Activated CD4-positive, alpha-beta T cell treated with anti-CD3 and anti-CD28 coated beads, Interleukin-2, amount 50 U/mL, for 24 hours (primary cell): ENCODE measurements at places on chromosomes 6 and 20.

GRCh38 chr6:161498359-161498758 lies 224.5 kb upstream of the AGPAT4 start:
- no peak for DNase-seq

DNA sequence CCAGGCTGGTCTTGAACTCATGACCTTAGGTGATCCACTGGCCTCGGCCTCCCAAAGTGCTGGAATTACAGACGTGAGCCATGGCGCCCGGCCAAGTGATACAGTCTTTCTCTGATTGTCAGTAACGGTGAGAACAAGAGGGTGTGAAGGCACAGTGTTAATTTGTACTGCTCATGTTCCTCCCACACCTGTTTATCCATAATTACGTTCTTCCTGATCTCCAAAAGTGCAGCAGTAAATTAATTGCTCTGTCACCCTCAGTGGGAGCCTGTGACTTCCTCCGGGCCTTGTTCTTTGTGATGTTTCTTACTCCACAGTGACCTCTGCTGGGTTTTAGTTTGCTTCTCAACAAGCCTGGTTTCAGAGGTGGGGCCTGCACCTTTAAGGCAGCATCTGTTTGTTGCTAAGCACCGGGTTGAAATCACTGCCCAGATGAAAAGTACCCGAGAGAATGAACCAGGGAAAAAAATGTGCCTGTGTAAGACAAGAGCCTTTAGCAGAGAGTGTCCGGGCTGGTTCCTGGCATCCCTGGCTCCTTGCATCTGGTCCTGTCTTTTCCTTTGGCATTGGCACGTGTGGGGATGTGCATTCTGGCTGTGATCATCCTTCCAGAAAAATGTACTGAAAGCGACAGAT lies 89.1 kb upstream of the CLDN20 start:
- no peak for DNase-seq

- no peak for DNase-seq
Observed at GRCh38 chr6:130417951-130418350, 52.1 kb downstream of the TMEM200A start.

- DNase-seq, result no peak
Observed at GRCh38 chr20:36446557-36446956, 94.8 kb upstream of the MYL9 start.

DNA sequence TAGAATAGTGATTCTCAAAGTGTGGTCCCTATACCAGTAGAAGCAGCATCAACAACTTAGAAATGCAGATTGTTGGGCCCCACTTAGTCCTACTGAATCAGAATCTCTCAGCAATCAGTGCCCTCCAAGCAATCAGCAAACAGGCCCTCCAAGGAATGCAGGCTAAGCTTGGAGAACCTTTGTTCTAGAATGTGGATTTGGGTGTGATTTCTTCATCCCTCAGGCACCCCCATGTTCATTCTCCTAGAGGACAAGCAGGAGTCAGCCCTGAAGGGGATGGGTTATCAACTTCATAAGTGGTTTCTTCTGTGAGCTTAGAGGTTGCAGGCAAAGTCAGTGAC lies 40.5 kb upstream of the TAF8 start:
- no peak for DNase-seq

DNA sequence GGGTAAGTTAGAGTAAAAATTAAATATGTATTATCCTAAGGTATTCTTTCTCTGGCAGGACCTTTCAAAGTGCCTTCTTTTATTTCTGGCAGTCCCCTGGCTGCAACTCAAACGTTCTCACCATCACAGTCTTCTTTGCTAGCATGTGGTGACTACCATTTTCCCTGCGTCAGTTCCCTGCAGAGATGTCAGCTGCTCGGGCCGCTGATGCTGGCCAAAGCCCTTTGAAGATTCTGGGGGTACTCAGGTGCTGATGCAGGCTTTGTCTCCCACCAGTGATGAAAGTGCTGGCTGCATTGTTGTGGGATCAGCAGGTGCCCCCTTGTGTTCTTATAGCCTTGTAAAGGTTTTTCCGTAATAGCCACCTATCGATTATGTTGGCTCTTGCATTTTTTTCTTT lies 140.1 kb downstream of the BTBD3 start:
- no peak for DNase-seq

GRCh38 chr6:153957394-153957793 lies 81.6 kb upstream of the OPRM1 start:
- DNase-seq, result no peak

DNA sequence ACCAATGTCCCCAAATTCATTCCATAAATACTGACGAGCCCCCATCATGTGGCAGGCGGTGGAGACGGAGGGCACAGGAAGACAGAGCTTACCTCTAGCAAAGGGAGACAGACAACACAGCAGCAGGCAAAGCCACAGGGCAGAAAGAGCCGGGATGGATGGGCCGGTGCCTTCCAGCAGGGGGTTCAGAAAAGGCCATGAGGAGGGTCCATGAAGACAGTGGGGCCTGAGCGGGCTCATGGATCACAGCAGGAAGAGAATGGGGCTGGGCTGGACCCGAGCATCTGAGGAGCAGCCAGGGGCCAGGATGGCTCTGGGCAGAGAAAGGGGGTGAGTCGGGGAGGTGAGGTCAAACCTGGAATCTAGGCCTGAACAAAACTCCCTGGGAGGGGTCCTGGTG lies 42.0 kb downstream of the PREX1 start:
- no peak for DNase-seq

GRCh38 chr6:38266921-38267354 lies 372.8 kb downstream of the BTBD9 start:
- DNase-seq, result no peak

DNA sequence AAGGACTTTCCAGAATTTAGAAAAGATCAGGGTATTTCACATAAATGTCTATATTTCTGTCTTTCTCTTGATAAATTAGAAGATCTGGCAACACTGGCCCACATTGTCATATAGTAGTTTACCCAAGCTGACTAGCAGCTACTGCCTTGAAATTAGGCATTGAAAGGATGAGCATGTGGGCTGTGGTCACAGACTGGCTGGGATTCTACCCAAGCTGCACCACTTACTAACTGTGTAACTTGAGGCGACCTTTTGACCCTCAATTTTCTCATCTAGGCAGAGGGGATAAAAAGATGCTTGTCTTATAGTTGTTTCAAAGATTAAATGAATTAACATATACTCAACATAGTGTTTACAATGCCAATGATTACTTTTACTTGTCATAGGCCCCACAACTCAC lies 152.7 kb upstream of the BMP2 start:
- no peak for DNase-seq

DNA sequence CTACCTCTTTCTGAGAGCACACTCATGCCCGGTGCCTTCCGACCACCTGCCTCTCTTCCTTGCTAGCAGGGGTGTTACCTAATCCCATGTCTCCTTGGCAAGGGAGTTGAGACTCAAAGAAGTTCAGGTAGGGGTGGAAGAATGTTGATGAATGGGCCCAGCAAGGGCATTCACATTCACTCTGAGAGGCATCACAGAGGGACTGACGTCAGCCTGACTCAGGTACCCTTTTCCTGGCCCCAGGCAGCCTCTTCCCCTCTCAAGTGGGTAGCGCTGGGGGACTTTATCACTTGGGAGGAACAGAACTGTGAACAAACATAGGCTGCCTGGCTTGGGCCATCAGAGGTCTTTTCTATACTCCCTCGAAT lies 35.3 kb downstream of the HM13 start:
- DNase-seq, result no peak

DNA sequence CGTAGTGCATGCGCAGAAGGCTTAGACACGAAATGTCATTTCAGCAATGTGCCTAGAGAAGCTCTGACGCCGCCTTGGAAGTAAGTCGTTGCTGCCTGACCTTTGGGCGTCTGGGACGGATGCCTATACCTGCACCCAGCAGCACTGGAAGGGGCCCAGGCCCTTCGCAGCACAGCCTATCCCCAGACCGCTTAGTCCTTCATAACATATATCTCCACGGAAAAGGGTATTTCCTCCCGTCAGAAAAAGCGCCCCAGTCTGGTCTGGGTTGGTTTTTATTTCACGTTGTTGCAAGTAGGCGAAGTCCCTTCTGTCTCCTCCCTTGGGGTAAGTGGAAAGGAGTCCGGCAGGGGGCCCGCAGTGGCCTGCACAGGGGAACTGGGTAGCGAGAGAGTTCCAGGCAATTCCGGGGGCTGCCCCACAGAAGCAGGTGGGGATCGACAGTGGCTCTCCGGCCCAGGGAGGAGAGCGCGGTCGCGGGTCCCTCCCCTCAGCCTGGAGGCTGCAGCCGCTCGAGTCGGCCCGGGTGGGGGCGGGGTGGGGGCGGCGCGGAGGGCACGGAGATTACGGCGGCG lies 559 bp upstream of the EYA4 start:
- DNase-seq, result no peak

- no peak for DNase-seq
Observed at GRCh38 chr6:77548190-77548589, 84.9 kb upstream of the HTR1B start.

- no peak for DNase-seq
Observed at GRCh38 chr6:133567636-133568035, 321.3 kb upstream of the TCF21 start.

- no peak for DNase-seq
Observed at GRCh38 chr6:141657812-141658211, 474.9 kb upstream of the GJE1 start.

GRCh38 chr20:34389954-34390555 lies 27.0 kb downstream of the ITCH start:
- DNase-seq, result no peak

DNA sequence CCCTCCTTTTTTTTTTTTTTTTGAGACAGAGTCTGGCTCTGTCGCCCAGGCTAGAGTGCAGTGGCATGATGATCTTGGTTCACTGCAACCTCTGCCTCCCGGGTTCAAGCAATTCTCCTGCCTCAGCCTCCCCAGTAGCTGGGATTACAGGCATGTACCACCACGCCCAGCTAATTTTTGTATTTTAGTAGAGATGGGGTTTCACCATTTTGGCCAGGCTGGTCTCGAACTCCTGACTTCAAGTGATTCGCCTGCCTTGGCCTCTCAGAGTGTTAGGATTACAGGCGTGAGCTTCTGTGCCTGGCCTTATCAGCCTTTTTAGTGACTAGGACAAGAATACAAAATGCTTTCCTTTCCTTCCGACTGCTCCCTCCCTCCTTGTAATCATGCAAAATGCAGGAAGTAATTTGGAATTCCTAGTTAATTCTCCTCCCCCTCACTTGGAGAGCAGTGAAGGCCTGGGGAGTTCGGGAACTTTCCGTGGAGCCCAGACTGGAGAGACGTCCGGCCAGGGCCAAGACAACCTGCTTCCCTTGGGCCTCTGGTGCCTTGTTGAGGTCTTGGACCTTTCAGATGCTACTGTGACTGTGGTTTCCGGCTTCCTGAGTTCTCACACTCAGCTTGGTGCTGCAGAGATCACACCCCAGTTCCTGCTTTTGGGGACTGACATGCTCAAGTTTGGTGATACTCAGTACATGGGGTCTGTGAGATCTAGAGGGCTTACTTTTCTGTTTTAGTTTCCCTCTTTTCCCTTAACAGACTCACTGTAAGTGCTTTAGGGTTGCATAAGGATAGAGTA lies 3.9 kb upstream of the PHF20 start:
- peak; percentile 58 for DNase-seq

DNA sequence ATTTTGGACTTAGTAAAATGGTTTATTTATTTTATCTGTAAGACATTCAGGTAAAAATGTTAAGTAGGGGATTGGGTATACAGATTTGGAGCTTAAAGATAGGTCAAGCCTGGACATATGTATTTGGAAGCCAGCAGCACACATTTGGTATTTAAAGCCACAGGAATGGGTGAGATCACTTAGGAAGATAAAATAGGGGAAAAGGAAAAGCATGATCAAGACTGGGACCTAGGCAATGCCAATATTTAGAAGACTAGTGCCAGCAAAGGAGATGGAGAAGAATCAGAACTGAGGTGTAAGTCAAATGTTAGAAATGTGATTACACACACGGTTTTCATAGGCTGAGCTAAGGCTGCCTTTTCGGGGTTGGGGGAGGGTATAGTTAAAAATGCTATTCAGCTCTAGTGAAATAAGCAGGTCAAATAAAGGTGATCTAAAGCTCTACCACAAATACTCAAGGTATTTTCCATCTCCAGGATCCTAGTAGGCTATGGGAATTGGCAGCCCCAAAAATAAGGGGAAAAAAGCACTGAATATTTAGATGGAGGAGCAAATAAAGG lies 20.6 kb downstream of the SLC2A12 start:
- no peak for DNase-seq

DNA sequence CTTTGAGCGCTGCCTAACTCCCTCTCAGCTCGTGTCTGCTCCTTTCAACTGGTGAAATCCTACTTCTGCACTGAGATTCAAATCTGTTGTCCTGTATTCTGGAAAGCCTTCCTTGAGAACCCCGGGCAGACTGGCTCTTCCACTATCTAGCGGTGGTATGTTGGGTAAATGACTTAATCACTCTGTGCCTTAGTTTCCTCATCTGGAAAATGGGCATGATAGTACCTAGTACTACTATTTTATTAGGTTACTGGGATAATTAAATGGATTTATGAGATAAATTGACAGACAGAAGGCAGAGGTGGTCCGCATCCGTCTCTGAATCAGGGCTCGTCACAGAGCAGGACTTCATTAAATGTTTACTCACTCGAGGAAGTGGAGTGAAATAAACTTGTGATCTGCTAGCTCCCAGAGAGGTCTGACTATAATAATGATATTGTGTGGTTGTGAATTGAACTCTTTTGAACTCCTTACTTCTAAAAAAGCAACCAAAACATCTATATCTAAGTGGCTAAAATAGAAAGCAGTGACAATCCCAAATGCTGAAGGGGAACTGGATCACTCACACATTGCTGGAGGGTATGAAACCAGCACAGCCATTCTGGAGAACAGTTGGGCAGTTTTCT lies 26.6 kb downstream of the PPP1R16B start:
- DNase-seq, result no peak

DNA sequence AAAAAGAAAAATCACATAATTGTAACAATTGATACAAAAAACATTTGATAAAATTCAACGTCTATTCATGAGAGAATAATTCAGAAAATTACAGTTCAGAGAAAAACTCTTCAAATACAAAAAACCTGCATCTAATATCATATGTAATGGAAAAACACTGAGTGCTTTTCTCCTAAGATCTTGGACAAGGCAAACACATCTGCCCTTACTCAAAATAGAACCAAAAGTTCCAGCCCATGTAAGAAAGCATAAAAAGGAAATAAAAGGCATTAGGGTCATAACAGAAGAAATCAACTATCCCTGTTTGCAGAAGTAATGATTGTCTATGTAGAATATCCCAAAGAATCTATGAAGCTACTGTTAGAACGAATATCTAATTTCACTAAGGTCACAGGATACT lies 721.4 kb downstream of the RFPL4B start:
- no peak for DNase-seq

- DNase-seq, result no peak
Observed at GRCh38 chr20:61954276-61955021, 111.2 kb downstream of the TAF4 start.

GRCh38 chr20:37390503-37390890 lies 44.6 kb downstream of the SRC start:
- DNase-seq, result no peak

- no peak for DNase-seq
Observed at GRCh38 chr6:39041072-39041471, 7.5 kb upstream of the GLP1R start.

GRCh38 chr6:17115251-17116116 lies 13.6 kb downstream of the STMND1 start:
- no peak for DNase-seq

GRCh38 chr6:35030099-35030498 lies 111.0 kb downstream of the TCP11 start:
- DNase-seq, result no peak

GRCh38 chr6:112511441-112511840 lies 164.3 kb downstream of the RFPL4B start:
- DNase-seq, result no peak

GRCh38 chr6:144305567-144305966 lies 20.4 kb downstream of the UTRN start:
- no peak for DNase-seq

GRCh38 chr20:57536771-57537724 lies 12.1 kb upstream of the CTCFL start:
- DNase-seq, result no peak
